AG10803 (cell line): ENCODE measurements at places on chromosomes 11 and 22.

DNA sequence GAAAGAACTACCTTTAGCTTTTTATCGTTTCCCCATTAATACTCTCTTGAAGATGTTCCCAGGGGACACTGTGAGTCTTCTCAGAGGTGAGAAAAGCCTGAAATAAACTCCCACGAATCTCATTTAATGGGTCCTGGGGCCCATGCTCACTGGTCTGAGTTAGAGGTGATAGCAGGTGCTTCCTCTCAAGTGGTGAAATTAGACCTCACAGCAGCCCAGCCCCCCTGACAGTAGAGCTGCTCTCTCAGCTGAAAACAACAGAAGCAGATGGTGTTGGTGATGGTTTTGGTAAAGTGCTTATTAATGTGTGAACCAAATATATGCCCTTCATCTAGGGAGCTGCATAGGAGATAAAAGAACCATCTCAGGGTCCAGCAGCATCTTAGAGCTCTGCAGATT is 76.8 kb upstream of the VPREB1 start:
- DNase-seq, result no peak

DNA sequence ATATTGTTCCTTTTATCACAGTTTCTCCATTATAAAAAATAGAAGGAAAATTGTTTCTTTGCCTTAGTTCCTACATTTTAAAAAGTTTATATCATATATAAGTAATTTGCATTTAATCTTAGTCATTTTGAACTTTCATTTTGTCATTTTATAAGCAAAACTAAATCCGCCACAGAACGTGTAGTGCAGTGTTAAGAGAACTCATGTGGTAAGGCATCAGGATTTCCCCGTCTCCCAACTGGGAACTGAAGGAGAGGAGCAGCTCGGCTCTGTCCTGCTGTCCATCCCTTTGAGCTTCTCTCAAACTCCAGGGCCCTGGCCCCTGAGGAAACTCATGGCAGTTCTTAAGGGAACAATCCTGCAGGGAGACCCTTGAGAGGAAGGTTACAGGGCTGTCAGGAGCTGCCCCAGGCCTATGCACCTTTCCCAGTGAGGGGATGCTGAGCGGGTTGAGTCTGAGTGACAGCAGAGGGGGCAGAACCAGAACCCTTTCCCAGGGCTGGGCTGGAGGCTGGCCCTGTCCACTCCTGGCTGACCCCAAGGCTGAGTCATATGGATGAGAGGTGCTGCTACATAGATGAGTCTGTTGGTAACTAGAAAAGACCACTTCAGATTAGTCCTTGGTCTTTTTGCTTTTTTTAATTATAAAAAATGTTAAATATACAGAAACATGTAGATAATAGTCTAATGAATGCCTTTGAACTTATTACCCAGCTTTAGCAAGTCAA is 333.1 kb downstream of the TBC1D22A start:
- no peak for DNase-seq

- DNase-seq, result no peak
These were observed 116.4 kb downstream of the FAR1 start for GRCh38 chr11:13784855-13785254.

GRCh38 chr11:35163702-35164496 is 24.9 kb downstream of the CD44 start:
- DNase-seq, result no peak
